ENCODE measurements at places on chromosomes 2 and 18.

- no peak for DNase-seq
These were observed 166.5 kb upstream of the ALPP start for GRCh38 chr2:232211743-232212686.

- no peak for DNase-seq
These were observed 7.4 kb upstream of the DUSP19 start for GRCh38 chr2:183070942-183071844.

DNA sequence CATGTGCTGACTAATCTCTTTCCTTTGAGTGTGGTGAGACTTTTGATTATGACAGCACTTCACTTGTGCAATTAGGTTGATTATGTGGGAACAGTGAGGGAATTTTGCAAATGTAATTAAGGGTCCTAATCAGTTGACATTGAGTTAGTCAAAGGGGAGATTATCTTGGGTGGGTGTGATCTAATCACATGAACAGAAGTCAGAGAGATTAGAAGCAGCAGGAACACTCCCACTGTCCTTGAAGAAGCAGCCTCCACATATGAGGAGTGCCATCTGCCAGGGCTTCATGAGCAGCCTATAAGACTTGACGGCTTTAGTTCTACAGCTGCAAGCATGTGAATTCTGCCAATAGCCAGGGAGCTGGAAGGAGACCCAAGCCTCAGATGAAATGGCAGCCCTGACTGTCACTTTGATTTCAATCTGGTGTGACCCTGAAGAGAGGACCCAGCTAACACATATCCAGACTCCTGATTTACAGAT is 89.4 kb upstream of the APCDD1 start:
- no peak for DNase-seq

DNA sequence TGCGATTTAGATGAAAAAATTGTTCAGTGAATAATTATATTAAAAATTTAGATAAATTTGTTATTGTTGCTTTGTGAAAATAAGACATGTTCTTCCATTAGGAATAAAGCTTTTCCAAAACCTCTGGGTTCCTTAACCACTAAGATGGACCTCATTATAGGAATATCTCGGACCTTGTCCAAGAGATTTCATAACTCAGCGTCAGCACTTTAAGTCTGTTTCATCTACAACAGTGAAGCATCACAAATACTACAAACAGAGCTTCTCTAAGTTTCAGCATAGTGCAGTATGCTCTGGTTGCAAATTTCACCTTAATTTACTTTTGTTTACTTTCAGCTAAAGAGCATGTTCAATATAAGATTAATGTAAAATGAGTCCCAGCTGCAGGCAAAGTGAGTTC is 150.3 kb downstream of the UBE2E3 start:
- no peak for DNase-seq

DNA sequence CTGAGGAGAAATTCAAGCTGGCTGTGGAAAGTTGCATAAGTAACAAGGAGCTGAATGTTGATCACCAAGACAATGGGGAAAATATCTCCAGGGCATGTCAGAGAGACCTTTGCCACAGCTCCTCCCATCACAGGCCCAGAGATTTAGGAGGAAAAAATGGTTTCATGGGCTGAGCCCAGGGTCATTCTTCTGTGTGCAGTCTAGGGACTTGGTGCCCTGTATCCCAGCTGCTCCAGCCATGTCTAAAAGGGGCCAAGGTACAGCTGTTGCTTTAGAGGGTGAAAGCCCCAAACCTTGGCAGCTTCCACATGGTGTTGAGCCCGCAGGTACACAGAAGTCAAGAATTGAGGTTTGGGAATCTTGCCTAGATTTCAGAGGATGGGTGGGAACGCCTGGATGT is 439.8 kb upstream of the HNRNPA3 start:
- DNase-seq = no peak

DNA sequence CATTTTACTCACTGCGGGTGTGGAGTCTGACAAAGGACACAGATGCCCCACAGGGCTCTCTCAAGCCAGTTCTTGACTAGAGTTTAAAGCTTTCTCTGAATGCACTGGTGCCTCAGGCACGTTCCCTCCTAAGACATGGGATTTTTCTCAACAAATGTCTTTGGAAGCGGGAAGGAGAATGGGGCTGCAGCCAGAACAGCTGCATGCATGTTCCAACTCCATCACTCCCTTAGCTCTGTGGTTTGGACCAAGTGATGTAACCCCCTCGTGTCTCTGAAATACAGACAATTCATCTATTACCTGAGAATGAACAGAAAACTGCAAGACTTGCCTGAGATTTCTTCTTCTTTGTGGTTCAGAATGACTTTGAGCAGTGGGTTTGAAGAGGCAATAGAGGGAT is 141.7 kb upstream of the SERPINE2 start:
- DNase-seq = no peak

DNA sequence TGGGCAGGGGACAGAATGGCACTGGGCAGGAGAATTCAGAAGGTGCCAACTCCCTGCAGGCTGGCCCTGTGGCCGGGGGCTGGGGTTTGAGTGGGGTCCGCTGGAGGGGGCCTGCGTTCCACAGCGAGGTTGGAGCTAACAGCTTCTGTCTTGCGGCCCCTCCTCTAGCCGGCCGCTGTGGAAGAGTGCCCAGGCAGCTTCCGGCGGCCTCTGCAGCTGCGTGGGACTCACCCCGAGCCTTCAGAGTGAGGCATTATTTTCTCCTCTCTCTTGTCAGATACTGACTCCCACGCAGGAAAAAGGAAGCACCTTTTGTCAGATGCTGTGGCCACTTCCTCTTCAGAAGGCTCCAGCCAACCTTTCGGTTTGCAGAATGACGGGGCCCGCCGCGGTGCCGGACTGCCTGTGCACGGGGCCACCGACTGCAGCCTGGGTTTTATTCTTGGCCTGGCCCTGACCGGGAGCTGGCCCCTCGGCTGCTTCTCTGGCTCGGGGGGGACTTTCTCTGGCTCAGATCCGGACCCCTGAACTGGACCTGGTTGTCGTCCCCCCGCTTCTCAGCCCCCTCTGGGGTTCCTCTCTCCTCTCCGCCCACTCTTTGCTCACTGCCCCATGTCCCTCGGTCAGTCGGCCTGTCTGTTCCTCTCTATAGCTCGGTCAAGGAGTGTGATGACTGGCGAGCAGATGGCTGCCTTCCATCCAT is 40.1 kb downstream of the ARHGAP25 start:
- no peak for DNase-seq

GRCh38 chr2:178238154-178238521 is 43.8 kb downstream of the OSBPL6 start:
- DNase-seq = no peak

All from H54 (cell line).